A673 (cell line): ENCODE measurements at places on chromosomes 2 and 18. TPM values are rescaled to one million over a fixed set of nuclear protein-coding genes. Genes with fewer than 3 reads are reported as not detected.

- no peak for DNase-seq
Observed at GRCh38 chr2:232104076-232104646, 142.6 kb downstream of the DIS3L2 start.

The L3MBTL4 gene
- total RNA-seq, result not detected in 2 replicates

The FAM228B gene
- total RNA-seq, result 6.8 and 11.3 TPM in 2 replicates

- no peak for DNase-seq
Observed at GRCh38 chr18:41034413-41034812, 920.6 kb upstream of the PIK3C3 start.

The TXNL4A gene
- total RNA-seq, result 201 and 216 TPM in 2 replicates

DNA sequence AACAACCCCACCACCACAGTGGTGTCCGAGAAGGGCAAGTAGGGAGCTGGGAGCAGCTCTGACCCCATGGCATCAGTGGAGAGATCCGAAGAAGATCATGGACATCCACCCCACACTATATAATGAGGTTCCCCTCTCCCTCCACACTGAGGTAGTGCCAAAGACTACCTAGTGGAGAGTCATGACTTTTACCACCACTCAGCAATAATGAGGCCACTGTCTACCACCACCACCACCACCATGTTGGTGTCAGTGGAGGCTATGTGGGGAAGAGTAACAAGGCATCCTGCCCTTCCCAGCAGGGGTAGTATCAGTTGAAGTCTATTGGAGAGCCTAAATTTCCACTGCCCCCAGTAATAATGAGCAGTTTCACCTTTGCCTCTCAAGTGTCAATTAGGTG is 321.7 kb upstream of the ZC3H15 start:
- DNase-seq, result no peak

DNA sequence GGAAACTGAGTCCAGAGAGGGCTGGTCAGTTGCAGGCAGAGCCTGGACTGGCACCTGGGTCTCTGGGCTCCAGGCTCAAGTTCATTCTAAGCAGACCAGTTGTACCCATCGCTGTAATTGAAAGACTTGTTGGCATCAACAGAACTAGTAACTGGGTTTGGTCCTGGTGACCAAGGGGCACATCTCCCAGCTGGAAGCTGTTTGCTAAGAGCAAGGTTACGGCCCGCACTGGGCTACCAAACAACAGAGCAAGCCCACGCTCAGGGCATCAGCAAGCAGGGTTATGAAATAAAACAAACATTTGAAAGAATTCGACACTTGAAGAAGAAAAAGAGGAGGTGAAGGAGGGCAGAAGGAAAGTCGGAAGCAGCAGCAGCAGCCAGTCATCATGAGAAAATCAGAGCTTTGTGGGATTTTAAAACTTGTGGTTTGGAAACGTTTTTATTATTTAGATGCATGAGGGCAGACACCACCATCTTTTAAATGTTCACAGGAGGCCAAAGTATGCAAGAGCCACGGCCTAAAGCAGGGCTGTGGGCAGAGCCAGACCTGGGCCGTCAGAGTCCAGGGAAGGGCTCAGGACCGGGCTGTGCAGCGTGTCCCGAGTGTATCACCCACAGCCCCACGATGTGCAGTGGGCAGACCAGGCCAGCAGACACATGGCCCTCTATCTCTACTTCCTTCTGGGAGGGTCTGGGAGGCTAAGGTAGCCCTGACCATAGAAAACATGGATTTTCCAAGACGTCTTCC is 220.3 kb downstream of the BCL2 start:
- DNase-seq, result no peak

The TRIB2 gene
- 92.3 and 100.0 TPM in 2 replicates for total RNA-seq

DNA sequence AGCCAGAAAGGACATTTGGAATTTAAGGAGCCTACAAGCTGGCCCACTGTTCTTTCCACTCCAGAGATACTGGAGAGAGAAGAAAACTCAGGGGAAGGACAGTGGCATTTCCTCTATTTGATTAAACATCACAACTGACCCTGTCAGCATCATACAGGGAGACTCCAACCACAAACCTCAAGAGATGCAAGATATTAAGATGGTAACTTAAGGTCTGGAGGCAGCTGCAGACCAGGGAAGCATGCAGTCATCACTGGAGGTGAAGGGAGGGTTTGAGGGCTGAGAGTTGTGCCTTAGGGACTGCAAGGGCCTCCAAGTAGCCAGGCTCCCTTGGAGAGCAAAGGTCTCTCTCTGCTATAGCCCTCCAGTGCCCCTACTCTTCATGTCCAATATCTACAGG is 67.4 kb downstream of the RNF152 start:
- no peak for DNase-seq

The STEAP3 gene
- total RNA-seq, result 19.3 and 20.3 TPM in 2 replicates

DNA sequence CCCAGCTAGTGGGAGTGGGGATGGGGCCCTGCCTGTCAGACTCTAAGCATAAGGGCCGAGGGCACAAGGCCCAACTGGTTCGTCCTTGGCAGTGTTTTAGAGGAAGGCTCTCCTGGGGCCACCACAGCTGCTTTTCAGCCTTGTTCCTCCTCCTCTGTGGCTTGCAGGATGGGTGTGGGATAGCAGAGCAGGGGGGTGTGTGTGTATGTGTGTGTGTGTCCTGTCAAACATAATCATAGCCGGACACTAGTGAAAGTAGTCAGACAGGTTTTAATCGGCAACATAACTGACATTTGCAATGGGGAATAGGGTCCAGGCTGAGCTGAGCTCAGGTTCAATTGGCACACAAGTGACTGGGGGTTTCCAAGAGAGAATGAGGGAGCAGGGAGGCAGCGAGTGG is 114.2 kb downstream of the SEPTIN10 start:
- no peak for DNase-seq

The LOXHD1 gene
- total RNA-seq, result 25.5 and 26.4 TPM in 2 replicates

The SPIRE1 gene
- 18.1 and 18.4 TPM in 2 replicates for total RNA-seq

The OBSL1 gene
- 23.1 and 46.6 TPM in 2 replicates for total RNA-seq

The IL36RN gene
- total RNA-seq, result not detected in 2 replicates

DNA sequence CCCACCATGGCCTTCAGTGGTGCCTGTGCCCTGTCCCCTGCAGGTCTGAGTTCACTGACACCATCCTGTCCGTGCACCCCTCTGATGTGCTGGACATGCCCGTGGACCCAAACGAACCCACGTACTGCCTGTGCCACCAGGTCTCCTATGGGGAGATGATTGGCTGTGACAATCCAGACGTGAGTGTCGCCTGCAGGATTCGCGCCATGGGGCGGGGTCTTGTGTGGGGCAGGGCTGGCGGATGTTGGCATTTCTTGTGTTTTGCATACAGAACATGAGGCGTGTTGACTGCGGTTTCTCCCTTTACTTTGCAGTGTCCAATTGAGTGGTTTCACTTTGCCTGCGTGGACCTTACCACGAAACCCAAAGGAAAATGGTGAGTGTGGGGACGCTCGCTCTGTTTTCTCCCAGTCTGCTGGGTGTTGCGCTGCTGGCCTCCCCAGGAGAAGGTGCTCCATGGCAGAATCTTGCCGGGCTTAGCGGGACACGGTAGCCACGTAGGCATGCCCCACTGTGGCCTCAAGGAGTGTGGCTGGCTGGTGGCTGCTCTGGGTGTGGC is 11.5 kb upstream of the D2HGDH start:
- no peak for DNase-seq

DNA sequence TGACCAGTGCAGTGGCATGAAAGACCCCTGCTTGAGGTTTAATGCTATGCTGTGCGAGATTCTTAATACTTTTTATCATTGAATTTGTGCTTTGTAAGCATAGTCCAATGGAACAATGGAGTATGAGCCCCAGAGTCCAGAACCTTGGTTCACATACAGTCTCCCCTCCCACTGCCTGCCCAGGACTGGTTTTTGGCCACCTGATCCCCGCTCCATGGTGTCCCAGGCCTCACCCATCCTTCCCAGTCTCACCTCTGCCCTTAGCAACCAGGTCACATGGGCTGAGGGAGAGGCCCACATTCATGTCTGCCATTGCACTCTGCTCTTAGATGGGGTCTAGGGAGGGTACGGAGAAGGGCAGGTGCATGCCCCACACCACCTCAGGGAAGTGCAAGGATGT is 6.3 kb downstream of the PDE11A start:
- DNase-seq, result no peak

The SP5 gene
- not detected in 2 replicates for total RNA-seq

The SLC4A3 gene
- 0.52 and 1.5 TPM in 2 replicates for total RNA-seq

GRCh38 chr18:10365021-10365500 is 89.4 kb upstream of the APCDD1 start:
- DNase-seq, result no peak

DNA sequence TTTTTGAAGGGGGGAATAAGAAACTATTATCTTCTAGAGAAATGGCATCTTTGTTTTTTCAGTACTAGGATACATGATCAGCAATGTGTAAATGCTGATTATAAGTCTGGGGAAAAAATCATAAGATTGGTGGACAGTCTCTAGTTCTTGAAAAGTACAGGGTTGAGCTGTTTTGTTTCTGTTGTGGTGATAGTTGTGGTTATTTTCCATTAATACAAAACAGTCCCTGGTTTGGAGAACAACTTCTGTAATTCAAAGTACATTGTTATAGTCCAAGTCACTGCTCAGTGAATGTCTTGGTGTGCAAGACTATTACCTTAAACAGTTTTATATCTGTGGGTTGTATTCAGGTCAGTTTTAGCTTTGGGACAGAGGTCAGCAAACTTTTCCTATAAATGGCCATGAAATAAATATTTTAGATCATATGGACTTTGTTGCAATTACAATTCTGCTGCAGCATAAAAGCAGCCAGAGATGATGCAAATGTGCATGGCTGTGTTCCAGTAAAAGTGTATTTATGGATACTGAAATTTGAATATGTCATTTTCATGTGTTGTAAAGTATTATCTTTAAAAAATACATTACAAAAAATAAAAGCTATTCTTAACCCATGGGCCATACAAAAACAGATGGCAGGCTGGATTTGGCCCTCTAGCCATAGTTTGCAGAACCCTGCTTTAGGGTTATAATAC is 111.0 kb downstream of the CERS6 start:
- no peak for DNase-seq

DNA sequence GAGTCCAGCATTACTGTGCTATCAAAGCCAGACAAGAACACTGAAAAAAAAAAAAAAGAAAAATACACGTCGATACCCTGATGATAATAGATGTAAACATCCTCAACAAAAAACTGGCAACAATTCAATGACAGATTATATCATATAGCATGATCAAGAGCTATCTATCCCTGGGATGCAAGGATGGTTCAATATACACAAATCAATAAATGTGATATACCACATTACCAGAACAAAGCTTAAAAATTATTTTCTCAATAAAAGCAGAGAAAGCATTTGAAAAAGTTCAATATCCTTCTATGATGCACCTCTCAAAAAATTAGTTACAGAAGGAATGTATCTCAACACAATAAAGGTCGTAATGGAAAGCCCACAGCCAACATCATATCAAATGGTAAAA is 332.8 kb upstream of the MMADHC start:
- DNase-seq, result no peak

DNA sequence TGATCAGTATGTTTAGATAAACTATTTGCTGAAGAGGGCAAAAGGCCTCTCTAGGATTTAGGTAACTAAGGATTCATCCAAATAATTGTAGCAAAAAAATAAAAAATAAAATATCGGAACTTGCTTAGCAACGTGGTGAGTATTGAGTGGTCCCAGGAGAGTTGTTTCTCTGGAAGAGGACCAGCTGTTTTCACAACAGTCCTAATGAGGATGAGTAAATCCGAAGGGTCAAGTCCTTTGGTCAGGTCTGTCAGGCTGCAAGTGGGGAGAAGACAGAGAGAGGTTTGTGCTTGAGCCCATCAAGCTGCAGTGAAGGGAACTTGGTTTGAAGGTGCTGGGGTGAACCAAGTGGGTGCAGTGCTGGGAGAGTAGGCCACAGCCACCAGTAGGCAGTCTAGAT is 539.2 kb downstream of the SLC4A3 start:
- DNase-seq, result no peak

The CPO gene
- not detected in 2 replicates for total RNA-seq
